ENCODE measurements at places on chromosomes 7 and 10. TPM values are rescaled to one million over a fixed set of nuclear protein-coding genes. Genes with fewer than 3 reads are reported as not detected.

DNAH11 gene
- total RNA-seq, result 0.51 TPM

CCT6A gene
- total RNA-seq, result 75.9 TPM

ENTPD1 gene
- total RNA-seq, result 62.5 TPM

- no peak for DNase-seq
Observed at GRCh38 chr10:127243490-127244272, 47.3 kb upstream of the INSYN2A start.

GRCh38 chr7:5630670-5631069 is 150.8 kb downstream of the RNF216 start:
- DNase-seq, result no peak

TRIL gene
- 4.6 TPM for total RNA-seq

DNA sequence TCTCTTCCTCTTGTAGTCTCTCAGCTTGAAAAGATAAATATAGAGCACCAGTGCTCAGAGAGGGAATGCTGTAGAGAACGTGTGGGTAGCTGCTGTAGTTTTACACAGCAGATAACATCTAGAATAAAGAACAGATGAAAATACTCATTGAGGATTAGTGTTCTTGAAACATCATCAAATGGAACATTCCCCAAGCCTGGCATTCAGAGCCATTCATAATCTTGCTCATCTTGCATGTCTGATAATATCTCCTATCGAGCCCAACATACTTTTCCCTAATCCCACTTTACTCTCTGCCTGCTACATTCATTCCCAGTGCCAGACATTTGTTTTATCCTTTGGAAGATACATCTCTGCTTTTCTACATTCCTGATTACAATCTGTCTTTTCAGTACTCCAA is 35.2 kb downstream of the MCU start:
- no peak for DNase-seq

INTS15 gene
- 16.0 TPM for total RNA-seq

GRCh38 chr10:51405580-51406351 is 293.6 kb downstream of the CSTF2T start:
- DNase-seq, result no peak

SDHAF3 gene
- 12.7 TPM for total RNA-seq

Measured in posterior vena cava (tissue), 2 donors.